Stimulated activated CD4-positive, alpha-beta T cell treated with anti-CD3 and anti-CD28 coated beads, Interleukin-1b, Interleukin-23, amount 100 ng/mL, for 1 hour (primary cell): ENCODE measurements at places on chromosomes 16 and 17.
A peak's percentile ranks its signal among the peaks of the same experiment; 100 is the strongest.

DNA sequence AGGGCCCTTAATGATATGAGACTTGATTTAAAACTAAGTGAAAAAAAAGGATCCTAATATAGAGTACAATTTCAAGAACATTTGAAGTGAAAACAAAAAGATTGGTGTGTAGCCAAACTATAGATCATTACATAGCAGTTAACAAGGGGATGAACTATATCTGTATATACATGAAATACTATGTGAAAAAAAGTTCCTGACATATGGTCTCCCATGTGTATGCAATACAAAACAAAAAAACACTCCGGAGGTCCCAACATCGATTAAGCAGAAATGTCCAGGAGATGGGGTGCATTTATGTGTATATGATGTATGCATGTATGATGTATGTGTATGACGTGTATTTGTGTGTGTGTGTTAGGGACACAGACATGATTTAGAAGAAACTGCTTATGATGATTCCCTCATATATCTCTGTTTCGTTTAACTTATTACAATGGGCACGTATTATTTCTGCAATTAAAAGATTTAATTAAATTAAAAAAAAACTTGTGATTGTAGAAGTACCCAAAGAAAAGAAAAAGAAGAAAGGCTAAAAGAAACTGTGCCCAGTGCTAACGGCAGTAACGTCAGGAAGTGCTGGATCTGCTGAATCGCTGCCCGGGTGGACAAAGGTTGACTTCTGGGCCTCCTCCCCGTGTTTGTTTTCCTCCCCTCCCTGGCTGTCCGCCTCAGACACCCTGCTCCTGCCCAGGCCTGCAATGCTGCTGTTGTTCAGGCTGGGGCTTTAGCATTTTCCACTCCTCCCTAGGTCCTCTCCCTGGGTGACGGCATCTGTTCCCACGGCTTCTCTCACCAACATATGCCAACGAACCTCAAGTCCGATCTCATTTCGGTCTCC is 36.9 kb downstream of the TBX4 start:
- no peak for DNase-seq

- DNase-seq = no peak
Measured at GRCh38 chr17:40910441-40910841, 25.4 kb upstream of the KRT20 start.

- DNase-seq = no peak
Measured at GRCh38 chr17:40321961-40322357, 13.0 kb downstream of the RARA start.

GRCh38 chr17:53463363-53463762 is 359.4 kb upstream of the KIF2B start:
- DNase-seq = no peak

GRCh38 chr16:65743558-65743957 is 621.7 kb upstream of the CDH11 start:
- no peak for DNase-seq

DNA sequence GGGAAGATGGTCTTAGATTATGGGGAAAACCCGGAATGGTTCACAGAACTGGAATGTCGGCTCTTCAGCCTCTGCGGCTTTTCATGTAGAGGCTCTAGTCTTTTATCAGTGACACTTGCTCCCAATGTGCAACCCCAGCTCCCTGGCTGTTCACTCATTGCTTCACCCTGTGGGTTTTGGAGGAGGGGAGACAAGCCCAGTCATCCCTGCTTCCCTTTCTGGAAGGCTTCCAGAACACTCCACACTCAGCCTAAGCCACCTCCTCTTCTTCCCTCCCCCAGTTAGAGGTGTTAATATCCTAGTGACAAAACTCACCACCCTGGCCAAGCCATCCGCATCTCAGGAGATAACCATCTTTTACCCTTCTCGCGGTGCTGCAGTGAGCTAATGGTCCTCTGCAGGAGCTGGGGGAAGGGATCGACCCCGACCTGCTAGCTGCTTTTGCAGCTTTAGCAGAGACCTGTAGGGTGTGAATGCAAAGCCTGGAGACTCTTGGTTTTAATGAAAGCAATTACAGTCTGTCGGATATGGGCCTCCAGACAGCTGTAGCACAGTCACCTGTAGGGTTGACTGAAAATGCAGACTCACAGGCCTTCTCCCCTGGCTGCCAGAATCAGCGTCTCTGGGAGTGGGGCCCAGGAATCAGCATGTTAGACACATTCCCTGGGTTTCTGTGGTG is 24.3 kb upstream of the LASP1NB start:
- DNase-seq = no peak

- DNase-seq = no peak
Measured at GRCh38 chr17:65785109-65785508, 223.7 kb upstream of the AXIN2 start.

DNA sequence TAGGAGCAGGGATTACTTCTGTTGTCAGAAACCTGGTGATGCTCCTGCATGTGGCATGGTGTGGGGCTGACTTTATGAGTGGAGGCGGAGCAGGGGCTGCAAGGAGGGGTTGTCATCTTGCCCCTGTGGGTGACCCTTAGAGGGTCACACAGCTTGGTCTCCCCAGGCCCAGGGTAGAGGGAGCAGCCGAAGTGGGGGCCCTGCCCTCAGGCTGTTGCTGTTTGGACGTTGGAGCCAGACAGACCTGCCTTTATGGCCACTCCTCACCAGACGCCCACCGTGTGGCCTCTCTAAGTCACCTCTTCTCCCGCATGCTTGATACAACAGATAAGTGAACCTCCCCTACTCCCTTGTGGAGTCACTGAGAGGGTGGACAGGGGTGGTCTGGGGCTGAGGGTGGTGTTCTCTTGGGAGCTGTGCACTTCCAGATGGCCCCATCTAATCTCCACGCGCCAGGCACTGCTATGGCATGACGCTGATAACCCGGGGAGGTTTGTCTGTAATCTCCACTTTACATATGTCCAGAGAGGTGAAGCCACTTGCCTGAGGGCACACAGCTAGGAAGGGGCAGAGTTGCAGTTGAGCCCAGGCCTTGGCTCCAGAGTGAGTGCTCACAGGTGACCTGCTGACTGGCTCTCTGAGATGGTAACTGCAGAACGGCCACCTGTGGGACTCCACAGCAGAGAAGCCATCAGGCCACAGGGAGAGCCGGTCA is 10.0 kb downstream of the MAP2K3 start:
- DNase-seq = no peak

GRCh38 chr17:77995146-77995852 is 36.8 kb downstream of the TNRC6C start:
- no peak for DNase-seq

GRCh38 chr16:82807311-82807710 is 180.5 kb downstream of the CDH13 start:
- DNase-seq = no peak

- DNase-seq = no peak
Measured at GRCh38 chr16:27951489-27952120, 111.9 kb downstream of the GSG1L start.

DNA sequence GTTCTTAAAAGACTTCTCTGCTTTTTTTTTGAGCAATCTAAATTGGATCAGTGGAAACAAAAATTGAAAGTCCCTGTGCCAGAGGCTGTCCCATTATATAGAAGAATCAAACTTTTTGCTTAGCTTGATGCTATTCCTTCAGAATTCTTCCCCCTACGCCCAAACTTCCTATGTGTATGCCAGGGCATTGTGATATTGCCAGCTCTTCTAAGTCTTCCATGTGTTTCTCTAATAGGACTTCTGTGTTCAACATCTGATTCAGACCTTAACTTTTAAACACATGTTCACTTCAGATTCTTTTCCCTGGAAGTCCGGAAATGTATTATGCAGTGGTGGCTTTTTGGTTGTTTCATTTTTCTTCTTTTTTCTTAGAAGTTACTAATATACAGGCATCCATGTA is 18.7 kb downstream of the PTRH2 start:
- DNase-seq = no peak

DNA sequence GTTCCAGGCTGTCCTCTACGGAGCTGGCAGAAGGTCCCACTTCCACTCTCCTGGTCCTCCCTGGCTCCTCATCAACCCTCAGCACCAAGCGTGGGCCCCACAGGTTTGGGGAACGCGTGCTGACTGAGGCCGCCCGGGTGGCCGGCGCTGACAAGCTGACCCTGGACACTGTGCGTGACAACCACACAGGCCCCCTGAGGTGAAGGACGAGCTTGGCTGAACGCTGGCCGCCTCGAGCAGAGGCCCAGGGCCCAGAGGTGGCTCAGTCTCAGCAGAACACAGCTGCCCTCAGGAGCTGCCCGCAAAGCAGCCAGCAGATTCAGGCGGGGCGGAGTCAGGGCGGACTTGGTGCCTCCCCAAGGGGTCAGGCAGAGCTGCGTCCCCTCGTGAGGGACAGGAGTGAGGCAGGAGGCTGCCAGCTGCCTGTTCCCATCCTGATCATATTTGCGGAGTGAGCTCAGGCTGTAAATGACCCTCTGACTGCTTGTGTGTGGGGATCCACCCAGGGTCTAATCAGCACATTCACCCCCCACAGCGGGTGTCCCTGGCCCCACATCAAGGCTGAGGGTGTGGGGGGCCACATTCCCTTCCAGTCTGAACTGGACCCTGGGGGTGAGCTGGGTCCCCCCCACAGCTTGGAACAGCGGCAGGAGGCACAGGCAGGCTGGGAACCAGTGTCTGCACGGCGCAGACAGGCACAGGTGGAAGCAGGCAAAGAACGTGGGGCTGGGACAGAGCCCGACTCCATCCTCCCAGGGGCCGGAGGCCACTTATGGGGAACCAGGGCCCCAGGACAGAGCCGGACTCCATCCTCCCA is 105.1 kb upstream of the METRNL start:
- no peak for DNase-seq

GRCh38 chr17:18371455-18371854 is 6.1 kb upstream of the EVPLL start:
- no peak for DNase-seq

DNA sequence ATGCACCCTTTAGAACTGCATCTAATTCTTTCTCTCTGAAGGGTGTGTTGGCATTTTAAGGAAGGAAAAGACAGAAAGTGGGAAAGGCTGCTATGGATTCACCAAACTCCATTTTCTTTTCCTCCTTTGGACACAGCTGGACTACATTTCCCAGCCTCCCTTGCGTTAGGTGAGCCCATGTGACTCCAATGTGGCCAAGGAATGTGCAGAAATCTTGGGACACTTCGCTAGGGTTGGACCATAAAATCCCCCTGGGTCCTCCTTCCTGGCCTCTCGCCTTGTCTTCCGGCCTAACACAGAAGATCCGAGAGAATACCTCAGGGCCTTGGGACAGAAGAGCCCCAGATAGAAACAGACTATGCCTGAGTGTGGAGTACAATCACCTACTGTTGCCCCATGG is 56.3 kb downstream of the ABCC12 start:
- no peak for DNase-seq

- DNase-seq = no peak
Measured at GRCh38 chr16:591231-591630, 1.4 kb downstream of the RAB40C start.

GRCh38 chr17:15882058-15882720 is 62.7 kb upstream of the ADORA2B start:
- DNase-seq = no peak

- no peak for DNase-seq
Measured at GRCh38 chr16:22692916-22693637, 120.9 kb upstream of the HS3ST2 start.

DNA sequence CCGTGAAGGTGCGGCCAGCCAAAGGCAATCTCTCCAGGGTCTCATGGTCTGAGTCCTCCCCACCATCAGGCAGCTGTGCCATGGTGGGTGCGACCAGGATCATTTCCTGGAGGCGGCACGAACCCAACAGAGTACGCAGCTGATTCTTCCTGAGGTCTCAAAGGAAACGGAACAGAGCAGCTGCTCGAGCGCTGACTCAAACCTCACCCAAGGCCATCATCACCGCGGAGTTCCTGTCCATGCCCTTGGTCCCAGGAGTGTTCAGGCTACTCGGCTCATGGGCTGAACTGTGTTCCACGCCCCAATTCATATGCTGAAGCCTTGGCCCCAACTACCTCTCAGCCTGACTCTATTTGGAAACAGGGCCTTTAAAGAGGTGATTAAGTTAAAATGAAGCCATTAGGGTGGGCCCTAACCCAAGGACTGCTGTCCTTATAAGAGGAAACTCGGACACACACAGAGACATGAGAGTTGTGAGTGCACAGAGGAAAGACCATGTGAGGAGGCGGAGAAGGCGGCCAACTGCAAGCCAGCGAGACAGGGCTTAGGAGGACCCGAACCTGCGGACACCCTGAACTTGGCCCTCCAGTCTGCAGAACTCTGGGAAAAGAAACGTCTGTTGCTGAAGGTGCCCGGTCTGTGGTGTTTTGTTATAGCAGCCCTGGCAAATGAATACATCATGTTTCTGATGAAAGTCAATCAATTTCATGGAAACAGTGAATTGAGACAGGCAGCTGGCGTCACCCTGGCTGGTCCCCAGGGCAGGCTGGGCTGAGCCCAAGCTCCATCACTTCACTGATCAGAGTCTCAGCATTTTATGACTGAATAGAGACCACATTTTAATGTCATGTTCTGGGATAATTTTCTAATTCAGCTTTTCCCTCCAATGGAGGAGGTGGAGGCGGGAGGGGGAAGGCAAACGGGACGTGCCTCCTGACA is 13.7 kb downstream of the MXRA7 start:
- no peak for DNase-seq

DNA sequence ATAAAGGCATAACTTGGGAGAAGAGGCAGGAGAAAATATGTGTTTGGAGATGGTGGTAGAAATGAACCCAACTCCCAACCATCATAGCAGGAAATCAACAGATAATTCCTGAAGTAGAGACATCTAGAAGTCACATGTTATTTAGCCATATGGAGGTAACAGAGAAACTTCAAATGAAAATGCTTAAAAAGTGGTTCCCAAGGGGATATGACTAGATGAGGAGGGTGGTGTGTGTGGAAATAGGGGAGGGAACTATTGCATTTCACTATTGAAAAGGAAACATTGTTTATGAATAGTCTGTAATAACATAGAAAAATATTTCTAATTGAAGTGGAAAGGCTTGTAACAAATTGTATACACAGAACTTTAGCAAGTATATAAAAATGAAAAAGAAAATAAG is 412.0 kb downstream of the SHISA9 start:
- DNase-seq = no peak

DNA sequence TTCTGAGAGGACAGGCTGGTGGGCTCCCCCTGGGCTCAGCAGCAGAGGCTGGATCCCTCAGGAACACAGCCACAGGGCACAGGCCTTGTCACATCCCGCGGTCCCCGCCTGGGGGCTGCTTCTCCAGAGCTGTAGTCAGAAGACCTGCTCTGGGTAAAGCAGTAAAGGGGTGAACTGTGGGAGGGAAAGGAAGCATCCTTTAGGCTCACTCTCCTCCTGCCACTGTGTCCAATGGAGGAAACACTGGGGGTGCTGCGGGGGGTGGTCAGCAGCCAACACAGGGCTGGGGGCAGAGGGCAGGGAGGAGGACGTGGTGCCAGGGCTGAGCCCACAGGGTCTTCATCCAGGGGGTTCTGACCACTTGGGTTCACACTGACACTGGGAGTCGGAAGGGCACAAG is 5.0 kb upstream of the SLC38A8 start:
- no peak for DNase-seq

GRCh38 chr17:74429604-74430384 is 2.1 kb upstream of the GPRC5C start:
- no peak for DNase-seq

GRCh38 chr17:19021622-19022083 is 17.1 kb upstream of the FAM83G start:
- peak; percentile 32 for DNase-seq
